Hematopoietic multipotent progenitor cell (in vitro differentiated cells): ENCODE measurements at places on chromosomes 5 and 9. TPM values are rescaled to one million over a fixed set of nuclear protein-coding genes. Genes with fewer than 3 reads are reported as not detected.
A peak's percentile ranks its signal among the peaks of the same experiment; 100 is the strongest.

- no peak for DNase-seq
Observed at GRCh38 chr9:3436629-3437420, 89.0 kb downstream of the RFX3 start.

DNA sequence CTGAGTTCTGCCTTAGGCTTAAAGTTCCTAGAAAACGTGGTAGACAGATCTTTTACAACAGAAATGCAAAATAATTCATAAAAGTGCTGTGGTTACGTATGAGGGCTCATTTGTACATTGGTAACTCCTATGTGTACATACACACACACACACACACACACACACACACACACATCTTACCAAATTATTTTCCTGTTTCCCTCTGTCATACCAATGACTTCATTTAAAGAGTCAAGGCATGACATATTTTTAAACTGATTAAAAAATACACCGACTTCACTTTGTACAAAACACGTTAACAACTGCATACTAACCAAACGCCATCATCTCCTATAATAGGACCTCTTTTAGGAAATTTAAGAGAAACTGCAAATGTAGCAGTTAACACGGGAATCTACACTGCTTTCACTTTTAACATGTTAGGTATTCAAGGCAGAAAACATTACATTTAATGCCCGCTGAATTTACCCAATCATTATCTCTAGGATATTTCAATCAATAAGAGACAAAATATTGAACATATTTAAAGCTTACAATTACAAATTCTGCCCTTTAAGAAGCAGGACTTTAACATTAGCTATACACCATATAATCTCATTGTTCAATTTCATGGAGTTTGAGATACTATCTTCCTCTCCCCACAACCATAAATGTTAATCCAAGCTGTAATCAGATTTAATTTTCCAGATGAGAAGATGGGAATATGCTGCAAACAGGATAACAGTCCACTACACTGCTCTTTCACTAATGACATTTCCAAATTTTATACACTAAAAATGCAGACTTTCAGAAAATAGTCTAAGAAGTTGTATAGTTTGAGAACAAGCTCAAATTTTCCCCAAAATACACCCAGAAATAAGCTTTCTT lies 133.1 kb downstream of the DENND1A start:
- DNase-seq, result no peak

GRCh38 chr5:97105501-97106215 lies 36.8 kb downstream of the LIX1 start:
- no peak for DNase-seq

- no peak for DNase-seq
Observed at GRCh38 chr5:17402289-17403121, 95.5 kb upstream of the TAF11L2 start.

- no peak for DNase-seq
Observed at GRCh38 chr5:171835066-171835465, 49.4 kb downstream of the SMIM23 start.

- peak; percentile 24 for DNase-seq
Observed at GRCh38 chr5:72231991-72232703, 87.9 kb downstream of the MRPS27 start.

DNA sequence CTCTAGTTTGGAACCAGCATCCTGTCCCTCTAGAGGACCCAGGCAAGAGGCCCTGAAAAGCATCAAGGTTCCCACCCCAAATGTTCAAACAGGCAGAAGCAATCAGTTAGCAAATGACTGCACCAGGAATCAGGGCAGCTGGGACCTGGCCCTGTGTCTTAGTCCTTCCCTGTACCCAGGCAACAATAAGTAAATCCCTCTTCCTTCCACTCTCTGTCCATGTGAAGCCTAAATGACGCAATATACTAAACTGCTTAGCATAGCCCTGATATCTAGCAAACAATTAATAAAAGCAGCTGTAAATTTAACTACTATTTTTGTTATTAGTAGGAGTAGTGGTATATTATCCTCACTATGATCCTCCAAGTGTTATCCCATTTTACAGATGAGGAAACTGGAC lies 13.2 kb upstream of the ADRA1B start:
- no peak for DNase-seq

DNA sequence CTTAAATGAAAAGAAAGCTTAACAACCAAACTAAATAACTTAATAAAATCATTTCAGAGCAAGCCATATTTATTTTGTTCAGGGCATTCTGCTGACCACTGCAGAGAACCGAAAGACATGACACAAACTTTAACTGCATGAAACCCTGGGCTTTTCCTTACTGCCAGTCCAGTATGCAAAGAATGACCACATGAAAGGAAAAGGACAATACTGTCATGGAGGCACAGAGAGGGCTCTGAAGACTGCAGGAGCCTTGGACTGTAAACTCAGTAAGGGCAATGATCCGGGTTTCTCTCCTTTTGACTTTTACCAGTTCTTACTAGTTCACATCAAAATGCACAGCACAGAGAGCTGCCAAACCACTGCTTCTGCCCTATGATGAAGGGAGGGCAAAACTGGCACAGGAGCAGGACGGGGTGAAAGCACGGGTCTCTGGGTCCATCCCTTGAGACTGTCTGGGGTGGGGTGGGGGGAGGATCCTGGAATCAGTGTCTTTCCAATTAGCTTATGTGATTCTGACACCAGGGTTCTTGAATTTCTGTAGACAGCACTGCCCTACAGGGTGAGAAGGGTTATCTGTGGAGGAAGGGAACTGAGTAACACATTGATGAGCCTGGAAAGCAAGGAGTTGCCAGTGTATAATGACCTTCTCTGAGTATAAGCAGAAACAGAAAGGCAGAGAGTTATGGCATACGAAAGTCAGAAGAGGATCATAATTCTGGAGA lies 44.7 kb downstream of the RNF130 start:
- DNase-seq, result no peak

GRCh38 chr9:136470356-136470755 lies 12.5 kb downstream of the SEC16A start:
- DNase-seq, result no peak

GRCh38 chr5:181186022-181186421 lies 19.0 kb downstream of the TRIM7 start:
- DNase-seq, result no peak

DNA sequence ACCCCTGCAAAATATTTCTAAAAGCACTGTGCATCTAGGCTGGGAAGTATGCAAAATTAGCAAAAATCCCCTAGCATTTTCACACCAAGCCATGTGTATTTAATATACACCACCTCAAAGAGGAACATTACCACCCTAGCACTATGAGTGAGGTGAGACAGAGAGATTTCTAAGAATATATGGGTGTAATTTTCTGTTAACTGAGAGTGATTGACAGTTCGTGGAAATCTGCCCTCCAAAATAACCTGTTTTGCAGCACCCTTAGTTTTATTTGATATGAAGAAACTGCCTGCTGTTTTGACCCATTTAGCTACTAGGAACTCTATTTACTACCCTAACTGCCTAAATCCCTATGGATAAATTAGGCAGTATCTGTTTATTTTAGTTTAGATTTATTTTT lies 64.2 kb upstream of the CDKN2B start:
- no peak for DNase-seq

- no peak for DNase-seq
Observed at GRCh38 chr5:173498739-173499470, 117.5 kb downstream of the BOD1 start.

- no peak for DNase-seq
Observed at GRCh38 chr9:121718084-121718483, 66.7 kb downstream of the DAB2IP start.

GRCh38 chr5:174098694-174099093 lies 53.2 kb downstream of the NSG2 start:
- DNase-seq, result no peak

DNA sequence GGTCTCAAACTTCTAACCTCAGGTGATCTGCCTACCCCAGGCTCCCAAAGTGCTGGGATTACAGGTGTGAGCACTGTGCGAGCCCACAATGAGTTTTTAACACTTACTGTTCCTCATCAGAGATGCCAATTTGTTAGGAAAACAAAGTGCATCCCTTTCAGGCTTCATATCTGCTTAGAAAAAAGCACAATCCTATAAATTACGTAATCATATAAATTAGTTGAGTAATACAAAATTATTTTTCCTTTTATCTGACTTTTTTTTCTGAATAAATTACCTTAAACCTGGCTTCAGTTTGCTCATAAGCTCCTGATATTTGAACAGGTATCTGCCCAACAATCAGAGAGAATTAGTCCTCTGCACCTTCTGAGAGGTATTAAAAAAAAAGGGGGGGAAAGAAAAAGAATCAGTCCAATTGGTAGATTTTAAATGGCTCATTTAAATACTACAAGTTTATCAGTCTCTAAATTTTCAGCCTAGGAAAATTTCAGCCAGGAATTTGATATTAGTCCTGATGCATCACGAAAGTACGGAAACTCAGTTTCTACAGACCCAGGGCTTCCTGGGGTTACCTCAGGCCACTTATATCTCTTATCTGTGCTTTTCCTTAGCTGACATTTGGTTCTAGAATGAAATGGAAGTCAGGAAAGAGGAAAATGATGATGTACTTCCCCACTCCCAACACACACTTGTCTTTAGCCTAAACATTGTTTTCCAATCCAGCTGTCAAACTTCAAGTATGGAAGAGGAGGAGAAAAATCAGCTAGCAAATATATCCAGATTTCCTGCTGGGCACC lies 26.8 kb downstream of the ITGA1 start:
- DNase-seq, result no peak

- DNase-seq, result no peak
Observed at GRCh38 chr9:82331079-82331478, 342.5 kb downstream of the SPATA31D1 start.

DNA sequence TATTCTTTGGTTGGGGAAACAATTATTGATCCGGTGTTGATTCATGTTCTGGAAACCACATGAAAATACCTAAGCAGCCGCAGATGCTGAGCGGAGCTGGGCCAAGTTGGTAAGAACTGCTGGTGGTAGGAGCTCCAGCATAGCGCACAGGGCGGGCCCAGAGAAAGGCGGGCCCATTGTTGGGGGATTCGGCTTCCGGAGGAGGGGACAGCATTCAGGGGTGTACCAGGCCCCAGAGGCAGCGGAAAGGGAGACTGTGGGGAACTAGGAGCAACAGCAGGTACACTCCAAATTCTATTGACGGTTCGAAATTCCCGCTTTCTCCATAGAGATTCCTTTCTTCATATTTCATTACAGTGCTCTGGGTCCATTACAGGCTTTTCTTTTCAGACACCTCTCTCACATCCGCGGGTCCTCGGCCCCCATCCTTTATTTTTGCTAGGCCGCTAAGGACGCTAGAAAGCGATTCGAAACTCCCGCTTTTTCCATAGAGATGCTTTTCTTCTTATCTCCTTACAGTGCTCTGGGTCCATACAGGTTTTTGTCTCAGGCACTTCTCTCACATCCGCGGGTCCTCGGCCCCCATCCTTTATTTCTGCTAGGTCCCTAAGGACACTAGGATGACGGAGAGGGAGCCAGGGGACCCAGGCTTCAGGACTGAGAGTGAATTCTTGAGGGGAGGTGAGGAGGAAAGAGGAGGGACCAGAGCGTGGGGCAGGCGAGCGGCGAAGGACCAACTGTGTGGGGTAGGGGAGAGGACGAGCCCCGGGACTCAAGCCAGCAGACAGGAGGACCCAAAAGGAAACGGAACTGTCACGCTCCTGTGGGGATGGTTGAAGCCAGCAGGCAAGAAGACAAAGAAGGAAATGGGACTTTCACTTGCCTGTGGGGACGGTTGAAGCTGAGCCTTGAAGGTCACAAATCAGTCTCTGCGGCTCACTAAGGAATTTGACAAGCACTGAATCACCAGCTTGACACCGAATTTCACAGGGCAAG lies at the start of gene CCDC152:
CCDC152 (plus strand) TSS at position 213 of the 996 bp plus-strand sequence. CDS start 2,304 bp downstream, outside the sequence.
- DNase-seq, result no peak

DNA sequence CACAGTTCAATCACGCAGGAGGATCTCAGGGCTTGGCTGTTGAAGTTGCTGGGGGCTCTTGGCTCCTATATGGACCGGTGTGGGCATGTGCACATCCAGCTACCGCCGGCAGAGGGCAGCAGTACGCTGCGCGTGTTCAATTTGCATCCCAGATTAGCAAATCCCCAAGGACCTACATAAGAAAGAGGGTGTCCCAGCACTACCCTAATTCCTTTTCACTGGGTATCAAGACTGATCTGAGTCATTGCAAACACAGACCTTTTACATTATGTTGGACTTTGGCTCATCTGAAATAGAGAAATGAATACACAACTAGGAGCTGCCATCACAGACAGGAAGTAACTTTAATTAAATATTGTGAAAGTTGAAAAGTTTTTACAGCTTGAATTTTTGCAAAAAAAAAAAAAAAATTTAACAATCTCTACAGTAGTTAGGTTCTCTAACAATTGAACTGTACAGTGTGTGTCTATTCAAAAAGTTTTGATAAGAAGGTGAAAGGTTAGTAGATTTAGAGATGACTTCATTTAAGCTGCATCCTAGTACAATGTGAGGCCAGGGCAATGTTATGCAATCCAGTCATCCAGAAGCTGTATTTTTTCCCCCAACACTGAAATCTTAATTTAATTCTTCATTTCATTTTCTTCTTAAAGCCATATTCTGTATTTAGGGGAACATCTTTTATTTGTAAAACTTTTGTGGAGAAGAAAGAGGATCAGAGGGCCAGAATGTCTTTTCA lies 404.0 kb downstream of the EBF1 start:
- peak; percentile 49 for DNase-seq

GRCh38 chr5:65835191-65835590 lies 91.2 kb upstream of the ERBIN start:
- DNase-seq, result no peak

DNA sequence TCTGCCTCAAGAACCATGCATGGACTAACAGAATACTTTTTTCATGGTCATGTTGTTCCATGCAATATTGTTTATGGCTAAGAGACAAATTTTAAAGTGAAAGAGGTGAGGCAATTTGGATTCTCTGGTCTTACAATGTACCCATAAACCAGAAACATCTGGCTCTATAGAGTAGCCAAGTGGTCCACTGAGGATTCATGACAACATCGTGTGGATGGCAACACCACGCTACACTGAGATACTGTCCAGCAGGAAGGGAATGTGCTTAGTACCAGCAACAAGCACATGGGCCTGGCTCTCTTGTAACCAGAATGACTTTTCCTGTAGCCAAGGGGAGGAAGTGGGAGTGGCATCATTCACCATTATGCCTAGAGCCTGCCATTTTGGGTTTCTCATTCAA lies 218.2 kb downstream of the GADD45G start:
- no peak for DNase-seq

- DNase-seq, result no peak
Observed at GRCh38 chr9:127165116-127165515, 42.7 kb upstream of the ANGPTL2 start.

- no peak for DNase-seq
Observed at GRCh38 chr9:134730761-134731496, 89.3 kb downstream of the COL5A1 start.

AIF1L gene
- total RNA-seq, result 4.8 TPM

SPATA31A6 gene
- not detected for total RNA-seq

RNF183 gene
- total RNA-seq, result under 0.01 TPM

SMIM33 gene
- total RNA-seq, result under 0.01 TPM

FSTL4 gene
- total RNA-seq, result under 0.01 TPM

RLN2 gene
- total RNA-seq, result 0.54 TPM

EMB gene
- 32.0 TPM for total RNA-seq

SPATA31D4 gene
- not detected for total RNA-seq

VDAC1 gene
- total RNA-seq, result 87.0 TPM

COL23A1 gene
- total RNA-seq, result 0.27 TPM

LCNL1 gene
- not detected for total RNA-seq

ITK gene
- total RNA-seq, result 0.27 TPM

RGS7BP gene
- not detected for total RNA-seq

PAPPA gene
- total RNA-seq, result under 0.01 TPM

IFNK gene
- total RNA-seq, result not detected

CHD1 gene
- 32.6 TPM for total RNA-seq

DND1 gene
- 0.54 TPM for total RNA-seq

F2RL2 gene
- 0.27 TPM for total RNA-seq
